Left lung (tissue), 14 donors: ENCODE measurements at places on chromosomes 5 and 9. TPM values are rescaled to one million over a fixed set of nuclear protein-coding genes. Genes with fewer than 3 reads are reported as not detected.

MARCHF6 gene
- 123 TPM for total RNA-seq

DNA sequence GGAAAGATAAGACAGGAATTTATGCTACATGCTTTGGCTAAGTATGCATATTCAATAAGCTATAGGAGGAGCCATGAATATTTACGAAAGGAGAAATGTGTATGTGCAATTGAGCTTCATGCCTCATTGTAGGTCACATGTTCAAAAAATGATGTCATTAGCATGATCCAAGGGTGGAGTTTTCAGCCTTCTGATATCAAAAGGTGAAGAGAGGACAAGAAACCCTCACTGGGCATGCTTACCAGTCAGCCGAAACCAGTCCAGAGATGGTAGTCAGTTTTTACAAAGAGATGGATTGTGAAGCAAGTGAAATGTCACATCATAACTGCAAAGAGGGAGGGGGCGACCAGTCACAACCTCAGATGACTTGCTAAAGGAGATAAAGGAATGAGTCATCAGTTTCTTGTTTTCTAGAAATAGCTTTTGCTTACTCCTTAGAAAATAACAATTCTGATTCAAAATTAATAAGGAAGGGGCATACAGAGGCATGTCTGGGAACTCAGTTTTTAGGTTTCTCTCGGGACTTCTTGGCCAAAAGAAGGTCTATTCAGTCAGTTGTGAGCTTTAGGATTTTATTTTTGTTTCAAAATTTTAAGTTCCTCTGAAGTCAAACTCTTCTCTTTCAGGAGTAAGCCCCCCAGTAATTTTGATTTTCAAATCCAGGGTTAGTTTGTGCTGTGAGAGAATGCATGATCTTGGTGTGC, 1067.8 kb upstream of the EDIL3 start:
- no peaks in the 10 kb centered on the region for H3K4me1 ChIP-seq
- H3K27me3 ChIP-seq, result no peaks in the 10 kb centered on the region
- no peak overlapping the region for H3K4me3 ChIP-seq
- no peak for DNase-seq
- H3K36me3 ChIP-seq, result no peaks in the 10 kb centered on the region

- H3K4me1 ChIP-seq, result peaks cover 23% of the 10 kb centered on the region
- H3K4me3 ChIP-seq, result no peak overlapping the region
- no peak overlapping the region for H3K27ac ChIP-seq
- no peak for DNase-seq
- no peaks in the 10 kb centered on the region for H3K27me3 ChIP-seq
These were observed 8.9 kb downstream of the SYNPO start for GRCh38 chr5:150649108-150650020.

GRCh38 chr9:99137225-99137624, 32.3 kb downstream of the TGFBR1 start:
- H3K27ac ChIP-seq, result peak overlapping the region; percentile 63
- DNase-seq, result no peak
- H3K36me3 ChIP-seq, result no peaks in the 10 kb centered on the region

- peaks cover 8% of the 10 kb centered on the region for H3K4me1 ChIP-seq
- H3K4me3 ChIP-seq, result no peak overlapping the region
- peaks cover 4% of the 10 kb centered on the region for H3K36me3 ChIP-seq
- no peak overlapping the region for H3K27ac ChIP-seq
These were observed 4.6 kb upstream of the ERCC6L2 start for GRCh38 chr9:95870906-95871305.

- no peaks in the 10 kb centered on the region for H3K27me3 ChIP-seq
- no peaks in the 10 kb centered on the region for H3K36me3 ChIP-seq
- H3K4me1 ChIP-seq, result peaks cover 37% of the 10 kb centered on the region
- no peak overlapping the region for H3K27ac ChIP-seq
- DNase-seq, result no peak
These were observed 26.4 kb downstream of the EHMT1 start for GRCh38 chr9:137645211-137645610.

P4HA2 gene
- 58.5 TPM for total RNA-seq

DNA sequence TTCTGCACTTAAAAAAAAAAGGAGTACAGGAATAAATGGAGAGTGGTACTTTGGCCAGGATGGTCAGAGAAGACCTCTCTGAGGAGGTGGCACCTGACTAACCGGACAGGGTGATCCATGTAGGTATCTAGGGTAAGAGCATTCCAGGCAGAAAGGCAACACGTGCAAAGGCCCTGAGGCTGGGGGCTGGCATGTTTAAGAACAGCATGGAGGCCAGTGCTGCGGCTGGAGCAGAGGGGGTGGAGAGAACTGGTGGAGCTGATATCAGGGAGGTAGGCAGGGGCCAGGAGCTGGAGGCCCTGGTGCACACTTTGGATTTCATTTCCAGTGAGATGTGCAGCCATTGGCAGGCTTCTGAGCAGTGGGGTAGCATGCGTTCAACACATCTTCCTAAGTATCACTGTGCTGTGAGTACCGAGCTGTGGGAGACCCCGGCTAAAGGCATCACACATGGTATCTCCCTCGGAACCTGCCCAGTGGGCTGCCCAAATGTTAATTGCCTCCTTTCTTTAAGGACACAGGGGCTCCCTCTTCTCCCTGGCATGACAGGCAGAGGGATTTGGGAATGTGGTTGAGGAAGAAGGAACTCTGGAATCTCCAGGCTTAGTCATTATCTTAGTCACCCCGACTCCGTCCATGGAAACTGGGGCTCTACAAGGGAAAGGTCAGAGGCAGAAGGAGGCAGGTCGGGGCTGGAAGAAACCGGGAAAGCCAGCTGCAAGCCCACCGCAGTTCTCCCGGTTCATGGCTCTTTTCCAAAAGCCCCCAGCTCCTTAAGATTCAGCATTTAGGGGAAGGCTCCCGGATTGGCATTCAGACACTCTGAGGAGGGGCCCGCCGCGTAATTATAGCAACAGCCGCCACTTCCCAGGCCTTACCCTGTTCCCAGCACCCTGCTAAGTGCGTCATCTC, 18.6 kb downstream of the SLC6A7 start:
- no peak overlapping the region for H3K4me3 ChIP-seq
- no peaks in the 10 kb centered on the region for H3K4me1 ChIP-seq
- no peaks in the 10 kb centered on the region for H3K36me3 ChIP-seq
